NCI-H510A treated with DMSO at 0.1 percent for 48 hours (cell line): ENCODE measurements at places on chromosomes 5 and 9.

GRCh38 chr5:178587763-178588611, 2.2 kb downstream of the COL23A1 start:
- DNase-seq = no peak

GRCh38 chr5:37875051-37875787, 35.4 kb upstream of the GDNF start:
- DNase-seq = no peak

DNA sequence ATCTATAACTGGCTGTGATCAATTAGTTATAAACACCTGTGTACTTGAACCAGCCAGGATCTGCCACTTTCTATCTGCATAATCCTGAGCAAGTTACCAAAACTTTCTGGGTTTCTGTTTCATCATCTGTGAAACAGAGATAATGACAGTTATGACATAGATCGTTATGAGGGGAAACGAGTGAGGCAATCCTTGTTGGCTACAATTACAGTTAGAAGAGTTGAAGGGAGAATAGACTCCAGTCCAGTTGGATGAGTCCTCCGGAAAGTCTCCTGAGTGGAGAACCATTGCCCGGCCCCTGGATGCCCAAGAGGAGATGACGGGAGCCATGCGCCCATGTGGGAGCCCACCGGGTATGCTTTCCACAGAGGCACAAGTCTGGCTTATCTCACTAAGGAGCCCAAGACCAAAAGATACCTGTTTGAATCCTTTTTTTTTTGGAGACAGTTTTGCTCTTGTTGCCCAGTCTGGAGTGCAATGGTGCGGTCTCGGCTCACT, 4.5 kb downstream of the PDE6A start:
- no peak for DNase-seq

DNA sequence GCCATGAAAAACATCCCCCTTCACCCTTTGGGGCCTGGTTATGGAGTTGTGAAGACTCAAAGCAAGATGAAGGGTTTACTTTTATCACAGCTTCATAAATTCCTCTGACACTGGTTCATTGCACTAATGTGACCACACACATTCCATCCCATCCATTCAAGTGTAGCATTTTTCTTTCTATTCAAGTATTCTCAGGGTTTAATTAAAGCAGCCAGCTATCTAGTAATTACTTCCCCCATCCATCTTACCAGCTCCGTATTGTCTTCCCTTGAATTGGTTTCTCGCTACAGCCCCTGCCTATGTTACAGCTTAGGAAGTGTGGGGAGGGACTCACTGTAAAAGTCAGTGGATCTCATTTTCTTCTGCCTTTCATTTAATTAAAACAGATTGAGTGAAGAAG, 387.0 kb upstream of the RFX3 start:
- no peak for DNase-seq

DNA sequence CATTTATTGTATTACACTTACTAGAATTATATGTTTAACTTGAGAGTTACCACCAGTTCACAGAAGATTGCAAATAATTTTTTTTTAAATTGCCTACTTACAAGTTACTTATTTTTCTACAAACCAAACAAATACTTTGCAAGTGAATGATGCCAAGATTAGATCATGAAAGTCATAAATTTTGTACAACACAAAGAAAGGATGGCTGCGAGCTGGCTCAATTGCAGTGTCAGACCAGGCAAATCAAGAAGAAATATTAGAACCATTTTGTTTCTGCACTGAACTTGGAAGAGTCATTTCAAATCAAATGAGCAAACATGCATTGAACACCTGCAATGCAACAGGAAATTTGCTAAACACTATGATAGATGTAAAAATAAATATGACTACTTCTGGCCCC, 97.3 kb downstream of the PLCXD3 start:
- DNase-seq = no peak

- DNase-seq = no peak
Observed at GRCh38 chr9:119092125-119092524, 277.1 kb downstream of the BRINP1 start.

- DNase-seq = no peak
Observed at GRCh38 chr9:93699650-93700049, 123.3 kb downstream of the PHF2 start.

GRCh38 chr5:55160493-55161209, 680 bp downstream of the GPX8 start:
- no peak for DNase-seq

DNA sequence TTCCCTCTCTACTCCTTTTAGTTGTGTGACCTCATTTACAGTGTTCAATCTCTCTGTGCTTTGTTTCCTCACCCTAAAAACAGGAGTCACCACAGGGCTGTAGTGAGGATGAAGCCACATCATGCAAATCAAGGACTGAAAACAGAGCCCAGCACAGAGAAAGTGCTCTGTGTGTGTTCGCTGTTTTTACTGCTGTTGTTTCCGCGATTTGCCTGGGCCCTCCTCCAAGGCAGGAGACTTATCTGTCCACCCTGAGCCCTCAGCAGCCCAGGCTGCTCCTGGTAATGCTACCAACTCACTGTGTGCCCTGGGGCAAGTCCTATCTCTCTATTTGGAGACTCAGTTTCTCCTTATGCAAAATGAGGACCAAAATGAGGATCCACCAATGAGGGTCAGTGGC, 87.2 kb upstream of the NEURL1B start:
- no peak for DNase-seq
